Activated naive CD4-positive, alpha-beta T cell treated with anti-CD3 and anti-CD28 coated beads, Interleukin-2, amount 50 U/mL, for 72 hours (primary cell): ENCODE measurements at places on chromosomes 11 and 22. TPM values are rescaled to one million over a fixed set of nuclear protein-coding genes. Genes with fewer than 3 reads are reported as not detected.

- no peak for DNase-seq
These were observed 14.3 kb upstream of the ADA2 start for GRCh38 chr22:17233348-17234043.

DNA sequence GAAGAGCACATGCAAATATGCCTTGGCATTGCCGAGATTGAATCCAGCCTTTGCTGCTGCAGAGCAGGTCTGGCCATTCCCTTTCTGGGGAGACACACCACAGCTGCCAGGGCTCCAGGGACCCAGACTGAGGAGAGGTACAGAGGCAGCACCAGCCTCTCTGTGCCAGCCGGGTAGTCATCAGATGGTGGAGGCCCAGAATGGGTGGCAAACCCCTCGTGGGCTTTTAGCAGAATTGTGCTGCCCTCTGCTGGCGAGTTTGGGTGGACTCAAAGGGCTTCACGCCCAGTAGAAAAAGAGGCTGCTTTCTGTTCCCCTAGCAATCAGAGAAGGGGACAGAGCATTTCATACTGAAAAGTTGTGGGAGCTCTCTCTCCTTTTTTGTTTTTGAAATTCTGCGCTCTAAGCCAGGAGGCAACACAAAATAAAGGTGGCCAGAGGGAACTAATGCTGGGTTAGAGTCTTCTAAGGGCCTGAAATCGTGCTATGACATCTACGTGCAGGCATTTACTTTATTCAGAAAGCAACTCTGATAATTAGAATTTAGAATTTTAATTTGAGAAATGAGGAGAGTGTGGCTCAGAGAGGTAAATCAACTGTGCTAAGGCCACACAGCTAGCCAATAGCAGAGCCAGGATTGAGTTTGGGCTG lies 158.8 kb upstream of the NAV2 start:
- peak; percentile 80 for DNase-seq

GRCh38 chr22:25137577-25138525 lies 61.8 kb upstream of the CRYBB3 start:
- no peak for DNase-seq

- DNase-seq: no peak
These were observed 38.7 kb downstream of the CD82 start for GRCh38 chr11:44604171-44604581.

- DNase-seq: no peak
These were observed 615 bp downstream of the ANO5 start for GRCh38 chr11:22193348-22194051.

DNA sequence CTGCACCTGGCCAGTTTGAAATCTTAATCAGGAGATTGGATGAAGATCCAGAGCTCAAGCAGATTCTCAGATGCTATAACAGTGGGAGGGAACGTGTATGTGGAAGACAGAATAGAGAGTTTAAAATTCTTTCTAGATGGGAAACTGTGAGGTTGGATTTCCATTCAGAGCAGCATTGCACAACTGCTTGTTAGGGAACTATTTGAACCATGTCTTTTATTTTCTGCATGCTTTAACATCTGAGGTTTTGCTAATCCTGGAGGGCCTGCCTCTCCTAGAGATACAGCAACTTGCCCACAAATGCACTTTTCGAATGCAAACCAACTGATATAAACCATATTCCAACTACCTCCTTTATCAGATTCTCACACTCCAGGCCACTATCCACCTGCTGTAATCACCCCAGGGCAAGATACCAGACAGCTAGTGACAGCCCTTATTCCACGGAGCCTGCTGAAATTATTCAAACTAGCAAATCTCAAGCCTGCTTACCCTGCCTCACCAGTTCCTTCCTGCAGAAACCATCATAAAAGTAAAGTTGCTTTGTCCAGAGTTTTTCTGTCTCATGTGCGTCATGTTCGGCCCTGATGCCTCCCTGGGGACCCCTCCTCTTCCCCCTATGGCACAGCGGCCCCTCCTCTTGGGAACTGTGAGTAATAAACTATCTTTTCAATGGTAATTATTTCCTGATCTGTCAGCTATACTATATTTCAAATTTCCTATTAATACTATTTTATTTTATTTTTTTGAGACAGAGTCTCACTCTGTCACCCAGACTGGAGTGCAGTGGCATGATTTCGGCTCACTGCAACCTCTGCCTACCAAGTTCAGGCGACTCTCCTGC lies 18.4 kb upstream of the SEC14L4 start:
- no peak for DNase-seq

- DNase-seq: peak; percentile 96
These were observed 15.5 kb upstream of the UPK3A start for GRCh38 chr22:45268958-45269844.

- DNase-seq: no peak
These were observed 36.6 kb downstream of the KCNJ1 start for GRCh38 chr11:128830290-128831173.

DNA sequence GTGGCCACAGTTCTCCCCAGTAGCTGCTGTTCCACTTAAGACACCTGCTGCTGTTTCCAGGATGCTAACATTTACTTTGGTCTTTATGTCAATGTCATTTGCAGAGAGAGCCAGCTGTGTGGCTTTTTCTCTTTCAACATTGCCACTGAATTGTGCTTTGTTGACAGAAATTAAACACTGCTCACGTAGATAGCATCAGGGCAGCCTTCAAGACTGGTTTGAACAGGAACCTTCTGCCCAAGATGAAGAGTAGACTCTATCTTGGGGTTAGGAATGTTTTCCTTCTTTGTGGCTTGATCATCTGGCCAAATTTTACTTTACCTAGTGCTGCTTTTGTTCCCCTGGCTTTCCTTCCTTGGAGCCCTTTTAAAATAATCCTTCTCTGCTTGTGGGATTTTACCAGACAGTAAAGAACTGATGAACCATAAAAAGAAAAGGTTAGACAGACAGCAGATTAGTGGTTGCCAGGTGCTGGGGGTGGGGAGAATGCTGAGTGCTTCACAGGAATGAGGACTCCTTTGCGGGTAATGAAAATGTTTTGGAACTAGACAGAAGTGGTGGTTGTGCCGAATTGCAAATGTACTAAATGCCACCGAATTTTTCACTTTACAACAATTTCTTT lies 22.7 kb upstream of the XBP1 start:
- DNase-seq: no peak

DNA sequence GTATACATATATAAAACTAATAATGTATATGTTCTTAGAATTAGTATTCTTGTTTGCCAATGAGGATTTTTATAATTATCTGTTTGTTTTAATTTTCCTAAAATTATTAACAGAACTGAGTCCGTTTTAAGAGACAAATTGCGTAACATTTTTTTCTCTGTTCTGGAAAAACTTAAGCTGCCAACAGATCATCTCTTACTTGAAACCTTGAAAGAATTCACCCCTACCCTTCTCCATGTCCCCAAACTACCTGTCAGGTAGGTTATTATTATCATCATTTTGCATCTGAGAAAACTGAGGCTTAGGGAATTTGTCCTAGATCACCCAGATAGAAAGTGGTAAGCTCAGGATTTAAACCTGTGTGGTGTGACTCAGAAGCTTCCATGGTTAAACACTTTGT lies 14.7 kb downstream of the SLC5A4 start:
- DNase-seq: no peak

GRCh38 chr22:38767313-38767712 lies 11.5 kb upstream of the SUN2 start:
- DNase-seq: no peak

DNA sequence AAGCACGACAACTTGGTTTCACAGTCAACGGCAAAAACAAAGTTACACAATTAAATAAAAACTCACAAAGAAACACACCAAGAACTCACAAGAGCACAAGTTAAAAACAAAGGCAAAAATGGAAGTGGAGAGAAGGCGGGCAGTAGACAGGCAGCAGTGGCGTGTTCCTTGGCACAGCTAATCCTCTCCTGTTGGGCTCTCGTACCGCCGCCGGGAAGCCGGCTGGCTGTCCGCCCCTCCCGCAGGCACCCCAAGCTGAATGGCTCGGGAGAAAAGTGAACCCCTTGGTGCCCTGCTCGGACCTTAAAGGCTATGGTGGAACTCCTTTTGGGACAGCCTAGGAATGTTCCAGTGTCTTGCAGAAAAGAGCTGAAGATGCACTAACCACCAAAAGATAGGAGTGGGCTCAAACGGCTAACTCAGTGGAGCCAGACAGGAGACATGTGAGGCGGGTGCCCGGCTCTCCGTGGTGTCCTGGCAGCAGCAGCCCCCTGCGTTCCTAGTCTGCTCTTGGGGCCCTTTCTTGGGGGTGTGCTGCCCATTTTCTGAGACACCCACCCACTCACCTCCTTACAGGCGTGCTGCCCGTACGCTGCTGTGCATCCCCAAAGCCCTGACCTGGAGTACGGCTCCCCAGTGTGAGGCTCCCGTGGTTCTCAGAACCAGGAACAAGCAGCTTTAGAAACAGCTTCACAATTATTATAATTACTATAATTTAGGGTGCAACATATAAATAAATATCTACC lies 86.1 kb upstream of the BID start:
- no peak for DNase-seq

DNA sequence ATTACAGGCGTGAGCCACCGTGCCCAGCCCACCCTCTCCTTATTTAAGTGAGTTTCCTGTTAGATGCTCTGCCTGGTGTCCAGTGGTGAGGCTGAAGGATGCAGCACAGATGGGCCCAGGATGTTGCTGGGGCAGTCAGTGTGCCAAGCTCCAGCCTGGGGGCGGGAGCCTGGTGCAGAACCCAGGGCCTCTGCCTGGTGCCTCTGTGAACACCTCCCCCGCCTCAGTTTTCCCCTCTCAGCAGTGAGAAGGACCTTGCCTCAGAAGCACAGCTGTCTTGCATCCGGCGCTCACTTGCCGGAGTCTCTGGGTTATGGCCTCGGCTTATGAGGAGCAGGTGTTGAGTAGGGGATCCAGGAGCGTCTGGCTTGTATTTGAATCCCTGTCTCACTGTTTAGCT lies 116.2 kb downstream of the KIAA1671 start:
- no peak for DNase-seq

- DNase-seq: no peak
These were observed 19.9 kb downstream of the TRIOBP start for GRCh38 chr22:37716708-37717107.

GRCh38 chr11:1785749-1786413 lies 22.2 kb upstream of the CTSD start:
- DNase-seq: no peak

DNA sequence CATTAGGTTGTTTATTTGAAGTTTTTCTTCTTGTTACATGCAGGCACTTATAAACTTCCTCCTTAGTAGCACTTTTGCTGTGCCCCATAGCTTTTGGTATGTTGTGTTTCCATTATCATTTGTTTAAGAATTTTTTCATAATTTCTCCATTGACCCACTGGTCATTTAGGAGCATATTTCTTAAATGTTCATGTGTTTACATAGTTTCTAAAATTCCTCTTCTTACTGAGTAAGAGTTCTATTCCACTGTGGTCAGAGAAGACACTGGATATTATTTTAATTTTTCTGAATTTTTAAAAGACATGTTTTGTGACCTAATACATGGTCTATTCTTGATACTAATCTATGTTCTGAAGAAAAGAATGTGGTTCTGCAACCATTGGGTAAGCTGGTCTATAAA lies 333.0 kb downstream of the DDX10 start:
- no peak for DNase-seq

GRCh38 chr11:22263613-22264012 lies 70.7 kb downstream of the ANO5 start:
- DNase-seq: no peak

DNA sequence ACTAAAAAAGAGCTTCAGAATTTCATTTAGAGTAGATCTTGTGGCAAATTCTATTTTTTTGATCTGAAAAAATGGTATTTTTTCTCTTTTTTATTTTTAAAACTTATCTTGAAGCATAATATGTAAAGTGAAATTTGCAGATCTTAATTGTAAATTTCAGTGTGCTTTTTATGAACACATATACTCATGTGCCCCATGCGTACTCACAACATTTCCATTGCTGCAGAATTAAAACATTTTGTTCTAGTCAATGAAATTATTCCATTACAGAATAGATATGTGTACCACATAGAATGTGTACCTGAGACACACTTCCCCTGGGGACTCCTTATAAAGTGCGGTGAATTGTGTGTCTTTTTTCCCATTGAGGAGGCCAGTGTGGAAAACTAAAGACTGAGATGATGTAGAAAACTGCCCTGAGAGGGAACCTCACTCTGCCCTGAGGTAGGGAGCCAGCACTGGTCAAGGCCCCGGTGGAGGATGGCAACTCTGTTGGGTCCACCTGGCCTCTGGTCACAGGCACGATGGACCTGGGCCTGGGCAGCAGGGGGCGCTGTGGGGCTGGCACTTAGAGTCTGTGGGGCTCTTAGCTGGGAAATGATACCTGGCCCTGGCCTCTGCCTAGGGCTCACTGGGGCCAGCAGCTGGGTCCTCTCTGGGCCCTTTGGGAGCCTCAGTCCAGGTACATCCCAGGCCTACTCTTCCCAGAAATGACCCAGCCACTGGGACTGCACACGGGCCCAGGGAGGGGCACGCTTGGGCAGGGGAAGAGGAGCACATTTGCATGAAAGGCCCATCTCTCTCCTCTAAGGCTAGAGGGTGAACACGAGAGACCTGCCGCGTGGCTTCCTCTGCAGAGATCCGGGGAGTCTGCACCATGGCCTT lies 77.9 kb upstream of the TOP3B start:
- DNase-seq: no peak

GRCh38 chr22:27799015-27799826 lies 2.3 kb downstream of the MN1 start:
- no peak for DNase-seq

The MYRF gene
- total RNA-seq: 1.6 TPM

The MOV10L1 gene
- not detected for total RNA-seq

The NRGN gene
- 12.2 TPM for total RNA-seq

The CRYAB gene
- not detected for total RNA-seq

The C11orf86 gene
- not detected for total RNA-seq

The LINC01488 gene
- not detected for total RNA-seq

The CKAP5 gene
- 188 TPM for total RNA-seq

The PLET1 gene
- total RNA-seq: not detected
